ENCODE measurements at places on chromosomes 3 and 15.

DNA sequence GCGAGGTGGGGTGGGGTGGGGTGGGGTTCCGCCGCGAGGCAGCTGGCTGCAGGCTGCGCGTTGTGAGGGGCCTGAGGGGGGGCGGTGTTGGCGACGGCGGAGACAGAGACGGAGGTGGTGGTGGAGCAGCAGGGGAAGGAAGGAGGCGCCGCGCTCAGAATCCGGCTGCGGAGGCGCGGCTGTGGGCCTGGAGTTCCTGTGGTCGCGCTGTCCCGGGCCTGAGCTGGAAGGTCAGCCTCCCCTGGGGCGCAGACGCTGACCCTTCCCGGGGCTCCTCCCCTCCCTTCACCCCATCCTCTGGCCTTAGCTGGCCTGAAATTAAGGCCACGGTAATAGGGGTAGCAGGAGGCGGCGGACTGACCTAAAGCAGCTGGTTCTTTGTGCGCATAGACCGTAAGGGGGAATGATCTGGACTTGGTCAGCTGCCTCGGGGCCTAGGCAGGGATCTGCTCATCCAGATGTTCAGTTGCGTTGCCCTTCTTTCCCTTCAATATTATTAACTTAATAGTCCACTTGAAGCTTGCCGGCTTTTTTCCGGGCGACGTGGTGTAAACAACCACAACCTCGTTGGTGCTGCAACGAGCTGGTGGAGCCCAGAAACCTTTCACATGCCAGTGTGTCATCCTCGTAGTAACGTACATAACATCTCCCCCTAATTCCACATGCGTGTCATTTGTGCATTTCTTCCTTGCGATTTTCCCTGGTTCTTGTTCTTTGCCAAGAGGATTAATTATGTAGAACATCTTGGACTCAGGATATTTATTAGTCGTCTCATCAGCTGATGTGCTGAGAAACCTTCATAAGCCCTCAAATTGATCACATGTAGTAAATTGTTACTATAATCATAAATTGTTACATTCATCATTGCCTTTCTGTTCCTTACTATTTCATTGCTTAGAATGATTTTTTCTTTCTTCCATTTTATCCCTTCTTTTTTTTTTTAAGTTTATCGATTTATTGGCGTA lies 626 bp downstream of the SEC62 start:
- peak; percentile 31 for DNase-seq

DNA sequence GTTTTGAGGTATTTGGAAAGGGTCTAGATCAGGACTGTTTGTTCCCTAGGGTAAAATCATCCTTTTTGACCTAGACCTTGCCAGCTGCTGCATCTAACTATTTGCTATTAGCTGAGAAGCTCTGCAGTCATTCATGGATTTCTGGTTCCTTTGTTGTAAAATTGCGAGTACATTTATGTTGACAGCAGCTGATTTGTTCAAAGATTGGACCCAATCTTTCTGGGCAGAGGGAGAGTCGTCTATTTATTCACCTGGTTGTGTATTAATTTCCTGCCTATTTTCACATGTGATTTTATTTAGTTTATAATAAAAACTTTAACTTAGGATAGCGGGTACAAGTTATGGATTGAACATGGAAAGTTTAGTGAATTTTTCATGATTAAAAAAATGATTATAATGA lies 236.3 kb downstream of the CNTN4 start:
- no peak for DNase-seq

- no peak for DNase-seq
These were observed 94.6 kb upstream of the HERC1 start for GRCh38 chr15:63928185-63928842.

GRCh38 chr3:67661089-67661488 lies 6.7 kb upstream of the SUCLG2 start:
- no peak for DNase-seq

- no peak for DNase-seq
These were observed 6.0 kb downstream of the RFC4 start for GRCh38 chr3:186800285-186800684.

DNA sequence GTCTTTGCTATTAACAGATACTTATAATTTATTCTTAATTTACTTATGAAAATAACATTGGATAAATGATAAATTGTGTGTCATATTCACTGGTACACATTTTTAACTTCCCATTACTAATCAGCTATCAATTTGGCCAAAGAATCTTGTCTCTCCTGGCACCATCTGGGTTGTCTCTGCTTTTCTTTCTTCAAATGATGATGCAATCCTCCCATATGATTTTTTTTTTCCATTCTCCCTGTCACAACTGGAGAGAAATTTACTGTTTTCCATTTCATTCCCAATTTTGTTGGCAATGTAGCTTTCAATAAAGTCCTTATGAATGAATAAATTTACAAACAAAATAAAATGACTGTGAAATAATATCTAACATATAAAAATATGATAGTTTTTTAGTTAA lies 743.7 kb upstream of the EPHA6 start:
- no peak for DNase-seq

- DNase-seq: no peak
These were observed 60.7 kb downstream of the PIAS1 start for GRCh38 chr15:68114840-68115239.

GRCh38 chr3:154102225-154102624 lies 19.0 kb upstream of the ARHGEF26 start:
- no peak for DNase-seq

GRCh38 chr3:168272343-168272985 lies 176.7 kb upstream of the GOLIM4 start:
- no peak for DNase-seq

GRCh38 chr3:188789251-188789650 lies 382.5 kb upstream of the TPRG1 start:
- DNase-seq: peak; percentile 13

GRCh38 chr15:73894133-73894814 lies 20.9 kb downstream of the TBC1D21 start:
- DNase-seq: no peak

DNA sequence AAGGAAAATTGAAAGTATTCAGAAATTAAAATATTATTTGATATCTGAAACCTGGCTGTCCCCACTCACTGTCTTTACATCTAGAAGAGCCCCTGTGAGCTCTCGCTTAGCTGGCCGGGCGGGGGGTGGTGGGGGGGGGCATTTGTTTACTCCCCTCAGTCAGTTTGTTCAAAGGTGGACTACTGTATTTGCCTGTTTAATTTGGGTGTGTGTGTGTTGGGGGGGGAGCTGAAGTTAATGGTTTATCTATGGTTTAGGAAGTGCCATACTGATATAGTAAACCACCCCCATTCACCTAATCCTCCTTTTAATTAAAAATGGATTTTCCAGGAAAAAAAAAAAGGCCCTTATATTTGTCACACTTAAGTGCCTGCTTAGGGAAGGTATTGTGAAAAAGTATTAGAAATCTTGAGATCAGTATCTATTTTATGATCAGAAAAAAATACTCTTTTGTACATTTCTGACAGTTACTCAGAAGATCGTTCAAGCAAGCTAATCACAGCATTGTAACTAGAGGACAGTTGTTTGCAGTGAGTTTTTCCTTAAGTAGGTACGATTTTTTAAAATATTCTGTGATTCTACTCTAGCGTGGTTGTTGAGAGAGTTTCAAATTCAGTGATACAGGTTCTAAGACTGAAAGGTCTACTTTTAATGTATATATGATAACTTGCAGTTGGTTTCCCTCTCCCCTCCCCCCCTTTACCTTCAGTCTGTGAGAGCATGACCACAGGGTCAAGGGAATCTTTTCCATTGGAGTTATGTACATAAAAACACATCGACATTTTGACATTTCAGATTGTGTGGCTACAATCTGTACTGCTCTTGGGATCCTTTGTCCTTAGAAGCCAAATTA lies 8.5 kb downstream of the NR2F2 start:
- no peak for DNase-seq

GRCh38 chr15:84570164-84570735 lies 30.6 kb upstream of the ZSCAN2 start:
- DNase-seq: peak; percentile 56

DNA sequence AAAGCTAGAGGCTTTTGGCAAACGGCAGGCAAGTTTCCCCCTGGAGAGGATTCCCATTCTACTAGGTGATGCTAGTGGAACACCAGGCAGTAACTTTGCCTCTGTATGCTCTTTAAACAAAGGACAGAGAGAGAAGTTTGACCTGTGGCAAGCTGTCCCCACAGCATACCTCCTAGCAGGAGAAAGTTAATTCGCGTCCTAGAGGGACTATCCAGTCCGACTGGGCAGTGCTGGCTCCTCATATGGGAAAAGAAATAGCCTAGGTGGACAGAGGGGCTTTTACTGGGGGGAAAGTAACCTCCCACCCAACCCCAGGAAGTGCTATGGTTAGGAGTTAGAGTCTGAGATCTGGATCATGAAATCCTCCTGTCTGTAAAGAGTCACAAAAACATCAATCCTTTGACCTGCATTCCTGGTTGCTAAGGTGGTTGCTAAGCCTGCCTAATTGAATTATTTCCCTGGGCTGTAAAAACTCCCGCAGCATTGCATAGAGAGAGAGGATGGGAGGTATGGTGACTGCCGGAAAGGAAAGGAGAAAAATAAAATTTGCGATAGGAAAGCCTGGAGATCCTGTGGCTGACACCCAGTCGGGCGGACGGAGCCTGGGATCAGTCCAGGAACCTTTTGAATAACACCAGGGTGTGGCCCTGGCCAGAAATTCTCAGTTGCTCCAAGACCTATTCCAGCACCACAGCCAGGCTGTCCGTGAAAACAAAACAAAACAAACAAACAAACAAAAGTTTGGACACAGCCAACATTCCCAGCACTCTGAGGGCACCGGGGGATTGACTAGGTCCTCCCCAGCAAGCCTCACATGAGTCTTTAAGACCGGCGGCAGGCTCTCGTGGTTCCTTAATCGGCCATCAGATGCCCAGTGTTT lies 67.7 kb upstream of the ATP11B start:
- no peak for DNase-seq

- DNase-seq: no peak
These were observed 25.2 kb downstream of the PAQR5 start for GRCh38 chr15:69323893-69324430.

- DNase-seq: no peak
These were observed 37.2 kb downstream of the SLC6A6 start for GRCh38 chr3:14439501-14440167.

DNA sequence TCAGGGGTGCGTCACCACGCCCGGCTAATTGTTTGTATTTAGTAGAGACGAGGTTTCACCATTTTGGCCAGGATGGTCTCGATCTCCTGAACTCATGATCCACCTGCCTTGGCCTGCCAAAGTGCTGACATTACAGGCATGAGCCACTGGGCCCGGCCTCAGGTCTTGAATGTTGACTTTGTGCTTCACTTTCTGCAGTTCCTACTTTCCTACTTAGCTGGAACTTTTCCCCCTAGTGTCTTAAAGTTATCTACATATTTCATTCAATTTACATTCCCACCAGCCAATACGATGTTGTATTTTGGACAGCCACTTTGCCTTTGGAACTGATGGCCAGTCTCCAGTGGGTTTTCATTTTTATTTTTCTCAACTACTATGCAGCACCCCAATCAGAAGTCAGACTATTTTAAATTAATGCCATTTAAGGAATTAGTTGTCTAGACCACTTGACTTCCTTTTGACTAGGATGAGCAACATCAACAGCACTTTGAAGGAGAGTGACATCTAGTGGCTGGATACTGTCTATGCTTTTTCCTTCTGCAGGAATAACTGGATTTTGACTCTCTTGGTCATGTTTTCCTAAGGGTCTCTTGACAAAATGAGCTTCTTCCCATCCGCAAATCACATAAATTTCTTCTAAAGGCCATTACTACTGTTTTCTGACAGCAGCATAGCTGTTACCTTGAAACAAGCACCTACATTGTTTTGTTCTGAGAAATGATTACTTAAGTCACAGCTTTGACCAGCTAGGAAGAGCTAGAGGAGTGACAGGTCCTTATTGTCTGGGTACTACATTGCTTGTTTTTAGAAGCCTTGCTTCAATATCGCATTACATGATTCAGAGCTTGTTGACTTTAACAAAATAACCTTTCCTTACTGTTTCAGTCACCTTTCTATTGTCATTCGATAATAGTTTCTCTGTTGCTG lies 140.2 kb downstream of the ITPR1 start:
- DNase-seq: no peak

DNA sequence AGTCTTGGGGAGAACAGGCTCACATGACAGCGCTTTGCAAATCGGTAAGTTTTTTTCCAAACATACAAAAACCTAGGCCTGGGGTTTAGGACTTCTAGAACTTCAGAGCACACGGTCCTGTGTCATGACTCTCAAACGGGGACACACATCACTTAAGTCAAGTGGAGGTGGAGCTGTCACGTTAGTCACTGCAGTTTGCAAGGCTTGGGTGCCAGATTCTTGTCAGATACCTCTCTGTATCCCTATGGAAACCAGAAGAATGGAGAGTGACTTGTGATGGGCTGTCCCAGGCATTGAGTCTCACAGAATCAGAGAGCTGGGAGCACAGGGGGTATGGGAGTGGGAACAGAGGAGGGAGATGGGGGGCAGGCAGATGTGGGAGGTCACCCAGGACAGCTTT lies 64.8 kb downstream of the DUT start:
- DNase-seq: no peak

GRCh38 chr3:102024270-102024904 lies 175.1 kb downstream of the NFKBIZ start:
- DNase-seq: peak; percentile 13

DNA sequence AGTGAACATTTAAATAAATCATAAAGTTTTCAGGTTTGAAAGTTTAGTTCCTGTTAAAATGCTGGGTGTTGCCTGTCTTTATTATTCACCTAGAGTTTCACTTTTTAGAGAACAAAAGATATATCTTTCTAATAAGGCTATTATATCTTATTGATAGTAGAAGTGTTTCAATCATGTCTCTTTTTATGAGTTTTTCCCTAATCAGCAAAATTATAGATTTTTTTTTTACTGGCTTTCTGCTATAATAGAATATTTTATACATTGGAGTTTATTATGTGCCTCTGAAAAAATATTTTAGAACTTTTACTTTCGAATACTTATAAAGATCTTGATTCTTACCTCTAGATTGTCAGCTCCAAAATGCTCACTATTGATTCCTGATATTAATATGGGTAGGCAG lies 131.5 kb downstream of the BBX start:
- DNase-seq: no peak

DNA sequence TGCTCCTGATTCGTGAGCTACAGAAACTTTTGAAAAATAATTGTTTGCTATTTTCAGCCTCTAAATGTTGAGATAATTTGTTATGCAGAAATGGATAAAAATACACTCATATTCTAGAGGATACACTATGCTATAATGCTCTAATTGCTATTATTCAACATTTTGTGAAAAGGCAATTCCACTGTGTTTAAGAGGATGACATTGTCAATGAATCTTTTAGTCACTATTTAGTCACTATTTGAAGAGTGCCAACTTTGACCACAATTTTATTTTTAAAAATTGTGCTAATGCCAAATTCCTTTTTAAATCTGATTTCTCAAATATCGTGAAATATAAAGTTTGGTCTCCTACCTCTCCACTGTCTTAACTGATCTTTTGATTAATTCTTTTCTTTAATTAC lies 604.9 kb upstream of the KCNMB2 start:
- DNase-seq: no peak

GRCh38 chr3:143081844-143082778 lies 37.5 kb upstream of the CHST2 start:
- no peak for DNase-seq

GRCh38 chr3:14141602-14142341 lies 16.9 kb downstream of the TMEM43 start:
- no peak for DNase-seq

Measured in stimulated activated CD4-positive, alpha-beta T cell treated with anti-CD3 and anti-CD28 coated beads, Interleukin-4, amount 100 ng/mL, for 1 hour (primary cell).